AG10803 (cell line): ENCODE measurements at places on chromosomes 4 and X.
A peak's percentile ranks its signal among the peaks of the same experiment; 100 is the strongest.

- peak; percentile 88 for DNase-seq
Observed at GRCh38 chr4:122341886-122342285, 36.9 kb upstream of the ADAD1 start.

DNA sequence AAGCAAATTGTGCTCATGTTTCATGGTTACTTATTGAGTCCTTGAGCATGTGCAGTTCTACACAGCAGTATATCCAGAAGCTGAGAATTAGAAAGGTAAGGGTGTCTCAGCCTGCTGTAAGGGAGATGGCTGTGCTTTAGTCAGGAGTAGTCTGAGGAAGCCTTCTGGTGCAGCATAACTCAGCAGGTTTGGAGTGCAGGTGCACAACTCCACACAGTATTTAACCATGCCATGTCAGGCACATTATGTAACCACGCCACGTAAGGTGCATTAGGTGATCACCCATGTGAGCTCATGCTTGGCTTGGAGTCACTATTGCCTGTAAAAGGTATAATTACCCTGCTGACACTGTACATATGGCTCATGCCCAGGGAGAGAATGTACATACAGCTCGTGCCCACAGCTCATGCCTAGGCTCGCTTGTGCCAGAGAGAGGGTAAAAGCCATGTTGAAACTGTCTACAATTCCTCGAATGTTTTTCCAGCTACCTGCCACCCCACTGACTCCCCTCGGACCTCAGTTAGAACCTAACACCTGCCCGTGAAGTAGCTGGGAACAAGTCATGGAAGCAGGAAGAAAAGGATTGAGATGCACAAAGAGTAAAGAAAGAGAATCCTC lies 37.8 kb downstream of the UCHL1 start:
- DNase-seq = no peak

GRCh38 chr4:1496116-1496642 lies 89.9 kb upstream of the NKX1-1 start:
- no peak for DNase-seq

- peak; percentile 89 for DNase-seq
Observed at GRCh38 chrX:72131317-72132294, at the start of gene RTL5. Gene RTL5 (minus strand): TSS chrX:72131915.

- no peak for DNase-seq
Observed at GRCh38 chr4:56477192-56477702, 9.8 kb downstream of the SRP72 start.

GRCh38 chr4:101655857-101656256 lies 134.7 kb upstream of the BANK1 start:
- no peak for DNase-seq

GRCh38 chr4:185265942-185266341 lies 56.5 kb downstream of the SNX25 start:
- DNase-seq = peak; percentile 32

GRCh38 chrX:129686422-129686948 lies 31.7 kb upstream of the APLN start:
- DNase-seq = peak; percentile 67

DNA sequence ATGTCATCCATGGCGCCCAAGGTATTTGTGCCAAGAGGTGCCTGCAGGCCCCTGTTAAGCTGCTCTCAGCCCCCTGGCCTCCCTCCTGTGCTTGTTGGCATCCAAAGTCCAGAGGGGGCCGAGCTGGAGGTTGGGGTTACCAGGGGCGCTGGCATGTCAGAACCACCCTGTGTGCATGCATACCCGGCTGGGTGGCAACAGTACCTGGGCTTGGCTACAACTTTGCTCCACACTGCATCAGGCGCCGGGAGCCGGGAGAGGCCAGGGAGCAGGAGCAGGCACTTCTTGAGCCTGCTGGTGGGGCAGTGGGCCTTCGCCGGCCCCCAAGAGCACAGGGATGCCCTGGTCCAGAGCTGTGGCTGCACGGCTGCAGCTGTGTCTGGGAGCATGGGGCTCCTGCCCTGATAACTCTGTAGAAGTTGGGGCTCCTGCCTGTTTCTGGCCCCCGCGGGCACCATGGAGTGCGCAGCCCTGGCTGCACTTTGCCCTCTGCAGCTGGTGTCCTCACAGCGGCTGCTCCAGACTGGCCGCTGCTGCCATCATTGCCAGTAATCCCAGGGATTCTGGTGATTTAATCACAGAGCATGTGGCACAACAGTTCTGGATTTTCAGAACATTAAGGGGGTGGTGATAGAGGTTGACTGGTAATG lies 130.3 kb downstream of the ARHGAP10 start:
- DNase-seq = no peak

- DNase-seq = peak; percentile 34
Observed at GRCh38 chrX:110219920-110220319, 98.0 kb downstream of the AMMECR1 start.

- peak; percentile 11 for DNase-seq
Observed at GRCh38 chr4:161642708-161643107, 521.1 kb downstream of the FSTL5 start.

GRCh38 chr4:163249042-163249441 lies 82.4 kb upstream of the NAF1 start:
- DNase-seq = no peak

- peak; percentile 74 for DNase-seq
Observed at GRCh38 chr4:41339812-41340809, 83.4 kb downstream of the UCHL1 start.

DNA sequence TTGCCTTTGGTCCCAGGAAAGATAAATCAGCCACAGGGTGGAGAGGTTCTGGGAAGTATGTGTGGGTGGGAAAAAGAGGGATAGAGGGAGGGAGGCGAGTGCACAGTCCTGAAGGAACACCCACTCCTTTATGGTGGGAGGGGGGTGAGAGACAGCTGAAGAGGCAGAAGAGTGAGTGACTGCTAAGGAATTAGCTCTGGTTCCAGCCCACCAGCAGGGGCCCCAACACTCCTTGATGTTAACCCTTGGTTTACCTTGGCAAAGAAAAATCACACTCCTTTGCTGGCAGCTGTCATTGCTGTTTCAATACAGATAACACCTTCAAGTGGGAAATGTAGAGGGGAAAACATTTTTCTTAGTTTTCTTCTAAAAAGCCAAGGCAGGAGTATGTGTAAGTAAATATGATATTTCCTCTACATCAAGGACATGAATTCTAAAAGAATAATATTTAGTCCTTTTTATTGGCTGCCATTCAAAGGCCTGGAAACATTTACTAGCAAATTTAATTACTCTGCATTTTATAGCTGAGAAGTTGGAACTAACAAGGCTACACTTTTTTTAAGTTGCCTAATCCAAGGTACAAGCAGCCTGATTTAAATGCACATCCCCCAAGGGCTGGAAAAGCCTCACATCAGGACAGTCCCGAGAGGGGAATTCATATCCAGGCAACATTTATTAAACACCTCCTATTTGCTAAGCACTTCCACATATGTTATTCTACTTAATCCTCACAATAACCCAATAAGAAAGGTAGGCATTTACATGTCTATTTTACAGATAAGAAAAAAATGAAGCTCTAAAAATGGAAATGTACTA lies 81.7 kb downstream of the HS6ST2 start:
- no peak for DNase-seq
